Stimulated activated CD8-positive, alpha-beta memory T cell treated with anti-CD3 and anti-CD28 coated beads, Interleukin-2, amount 100 ng/mL, for 48 hours (primary cell): ENCODE measurements at places on chromosomes 7 and 10.

GRCh38 chr7:2730846-2731770 lies 43.1 kb downstream of the AMZ1 start:
- no peak for DNase-seq

- DNase-seq: no peak
These were observed 8.8 kb downstream of the NOS3 start for GRCh38 chr7:150999497-151000230.

GRCh38 chr10:95300022-95300539 lies 9.3 kb upstream of the PDLIM1 start:
- DNase-seq: no peak

DNA sequence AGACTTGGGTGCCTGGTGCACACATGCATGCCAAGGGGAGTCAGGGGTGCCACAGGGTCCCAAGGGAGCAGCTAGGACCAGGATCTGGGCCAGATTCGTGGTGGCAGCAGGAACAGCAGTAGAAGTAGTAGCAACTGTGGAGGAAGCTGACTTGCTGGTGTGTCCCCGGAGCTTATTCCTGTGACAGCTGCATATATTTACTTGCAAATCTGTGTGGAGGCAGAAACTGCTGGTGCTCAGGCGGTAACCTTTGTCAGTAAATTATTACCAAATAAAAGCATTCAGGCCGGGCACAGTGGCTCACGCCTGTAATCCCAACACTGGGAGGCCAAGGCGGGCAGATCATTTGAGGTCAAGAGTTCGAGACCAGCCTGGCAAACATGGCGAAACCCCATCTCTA lies 67.4 kb upstream of the RAB18 start:
- DNase-seq: no peak

- DNase-seq: no peak
These were observed 115.5 kb upstream of the LAMB4 start for GRCh38 chr7:108245523-108246226.

GRCh38 chr10:88819290-88819689 lies 16.8 kb downstream of the LIPM start:
- no peak for DNase-seq

DNA sequence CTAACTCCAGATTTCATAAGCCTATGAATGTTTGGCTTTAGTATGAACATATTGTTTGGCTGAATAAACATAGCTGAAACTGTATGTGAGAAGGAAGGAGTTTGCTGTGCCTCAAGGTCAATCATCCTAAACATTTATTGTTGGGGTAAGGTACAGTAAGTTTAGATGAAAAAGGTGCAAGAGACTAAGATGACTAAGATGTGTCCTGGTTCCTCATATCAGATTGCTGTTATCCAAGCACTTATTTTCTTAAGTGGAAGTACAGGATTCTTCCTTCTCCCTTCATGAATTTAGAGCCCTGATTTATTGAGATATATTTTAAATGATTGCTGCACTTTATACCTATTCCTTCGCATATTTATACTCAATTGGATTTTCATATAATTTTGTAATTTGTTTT lies 12.2 kb downstream of the MDFIC start:
- no peak for DNase-seq

GRCh38 chr10:60677531-60678129 lies 100.6 kb upstream of the CDK1 start:
- DNase-seq: no peak

DNA sequence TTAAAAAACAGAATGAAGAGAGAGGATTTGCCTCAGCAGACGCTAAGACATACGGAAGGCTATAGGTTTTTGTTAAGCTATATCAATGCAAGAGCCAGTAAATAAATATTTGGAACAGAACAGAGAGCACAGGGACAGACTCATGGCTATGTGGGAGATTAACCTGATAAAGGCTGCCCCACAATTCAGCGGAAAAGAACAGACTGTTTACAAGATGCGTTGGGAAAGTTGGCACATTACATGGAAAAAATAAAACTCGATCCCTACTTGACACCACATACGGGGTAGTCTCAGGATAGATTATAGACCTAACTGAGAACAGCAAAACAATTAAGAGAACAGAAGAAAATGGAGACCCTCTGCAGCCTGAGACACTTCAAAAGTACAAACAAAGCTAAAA lies 10.8 kb downstream of the KCNH2 start:
- DNase-seq: no peak

GRCh38 chr7:157320608-157320980 lies 16.2 kb upstream of the DNAJB6 start:
- DNase-seq: no peak

- DNase-seq: no peak
These were observed 13.0 kb downstream of the MRPS24 start for GRCh38 chr7:43856316-43856715.

DNA sequence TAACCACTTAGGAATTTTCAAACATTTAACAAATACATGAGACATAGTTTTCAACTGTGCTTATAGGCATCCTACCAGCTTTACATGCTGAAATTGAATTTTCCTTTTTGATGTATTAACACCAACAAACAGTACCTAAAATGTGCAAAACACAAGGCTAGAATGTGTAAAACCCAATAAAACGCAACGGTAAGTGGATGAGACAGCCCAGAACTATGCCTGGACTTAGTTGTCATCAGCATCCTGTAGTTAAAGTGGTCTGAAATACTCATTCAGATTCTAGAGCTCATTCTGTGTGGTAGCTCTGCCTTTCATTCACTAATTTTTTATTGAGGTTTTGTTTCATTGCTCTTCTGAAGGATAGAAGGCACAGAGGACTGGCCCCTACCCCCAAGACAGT lies 137.1 kb downstream of the BMPER start:
- DNase-seq: no peak

- DNase-seq: no peak
These were observed 10.9 kb upstream of the LGI1 start for GRCh38 chr10:93746844-93747284.

GRCh38 chr7:150898475-150899011 lies 46.2 kb downstream of the AOC1 start:
- DNase-seq: peak; percentile 74

GRCh38 chr7:30584415-30584814 lies 10.3 kb upstream of the GARS1 start:
- no peak for DNase-seq

DNA sequence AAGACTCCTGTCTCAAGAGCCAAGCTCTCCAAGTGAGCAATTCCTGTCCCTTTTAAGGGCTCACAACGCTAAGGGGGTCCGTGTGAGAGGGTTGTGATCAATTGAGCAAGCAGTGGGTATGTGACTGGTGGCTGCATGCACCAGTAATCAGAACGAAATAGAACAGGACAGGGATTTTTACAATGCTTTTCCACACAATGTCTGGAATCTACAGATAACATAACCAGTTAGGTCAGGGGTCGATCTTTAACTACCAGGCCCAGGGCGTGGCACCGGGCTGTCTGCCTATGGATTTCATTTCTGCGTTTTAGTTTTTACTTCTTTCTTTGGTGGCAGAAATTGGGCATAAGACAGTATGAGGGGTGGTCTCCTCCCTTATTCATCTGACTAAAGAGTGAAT lies 54.9 kb upstream of the SP4 start:
- DNase-seq: no peak

DNA sequence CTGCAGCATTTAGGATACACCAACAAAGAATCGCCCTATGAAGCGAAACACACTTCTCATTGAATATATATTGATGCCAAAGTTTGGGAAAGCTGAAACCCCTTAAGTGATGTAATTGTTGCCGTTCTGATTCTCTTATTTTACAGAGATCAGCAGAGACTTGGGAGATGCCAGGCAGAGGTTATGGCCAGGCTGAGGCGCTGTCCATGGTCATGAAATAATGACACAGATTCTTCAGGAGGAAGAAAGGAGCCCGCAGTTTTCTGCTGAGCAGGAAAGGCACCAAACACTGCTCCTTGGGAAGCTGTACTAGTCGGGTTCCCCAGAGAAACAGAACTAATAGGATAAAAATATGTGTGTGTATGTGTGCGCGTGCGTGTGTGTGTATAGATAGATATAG lies 566.0 kb downstream of the CALN1 start:
- DNase-seq: no peak

- no peak for DNase-seq
These were observed 268.3 kb downstream of the CACNA2D1 start for GRCh38 chr7:82175319-82175718.

DNA sequence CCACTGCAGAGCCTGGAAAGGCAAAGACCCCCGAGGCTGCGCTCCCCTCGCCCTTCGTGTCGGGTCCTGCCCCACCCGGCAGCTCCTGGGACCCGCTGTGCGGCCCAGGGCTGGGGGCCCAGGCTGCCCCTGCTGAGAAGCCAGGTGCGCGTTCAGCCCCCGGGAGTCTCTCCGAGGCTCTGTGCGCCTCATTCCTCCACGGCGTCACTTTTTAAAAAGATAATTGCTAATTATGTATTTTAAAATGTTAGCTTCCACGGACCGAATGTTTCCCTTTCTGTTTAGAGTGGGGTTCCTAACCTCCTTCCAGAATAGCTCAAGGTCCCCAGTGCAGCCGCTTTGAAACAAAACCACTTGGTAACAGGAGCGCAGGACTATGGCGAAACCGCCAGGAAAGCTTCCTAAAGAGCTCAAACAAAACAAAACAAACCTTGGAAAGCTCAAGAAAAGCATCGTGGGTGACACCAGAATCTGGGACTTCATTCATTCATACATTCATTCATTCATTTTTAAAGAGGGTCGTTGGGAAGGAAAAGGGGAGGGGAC lies 45.6 kb downstream of the PDIA4 start:
- no peak for DNase-seq

DNA sequence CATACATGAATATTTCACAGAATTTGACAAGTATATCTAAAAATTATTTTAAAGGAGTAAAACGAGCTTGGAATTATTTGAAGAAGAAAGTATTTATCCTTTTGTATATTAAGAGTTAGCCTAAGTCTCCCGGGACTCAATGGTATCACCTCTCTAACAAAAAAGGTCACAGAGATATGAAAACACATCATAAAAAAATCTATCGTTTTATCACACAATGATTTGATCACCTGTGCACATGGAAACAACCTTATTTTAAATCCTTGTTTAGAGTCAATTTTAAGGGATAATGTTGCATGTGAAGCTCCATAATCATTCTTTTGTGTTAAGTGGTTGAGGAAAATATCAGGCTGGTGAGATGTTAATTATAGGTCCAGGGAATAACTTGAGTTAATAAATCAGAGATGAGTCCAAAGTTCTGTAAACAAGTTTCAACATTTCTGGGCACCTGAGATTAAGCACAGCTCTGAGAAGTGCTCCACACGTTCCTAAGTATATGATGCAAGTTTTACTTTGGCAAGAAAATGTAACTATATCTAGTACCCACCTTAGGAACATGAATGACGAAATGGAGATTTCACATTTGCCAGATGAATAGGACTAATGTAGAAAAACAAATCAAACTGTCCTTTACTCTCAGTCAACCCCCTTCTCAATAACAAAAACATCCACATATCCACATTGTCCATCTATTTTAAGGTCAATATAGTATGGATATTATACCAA lies 148.5 kb upstream of the AKR1E2 start:
- DNase-seq: no peak

- DNase-seq: no peak
These were observed 125.4 kb downstream of the ITIH5 start for GRCh38 chr10:7541137-7542087.

GRCh38 chr10:96292971-96293920 lies 11.0 kb upstream of the DNTT start:
- no peak for DNase-seq

GRCh38 chr10:107442035-107442505 lies 277.6 kb upstream of the SORCS1 start:
- DNase-seq: no peak

- no peak for DNase-seq
These were observed 520.1 kb downstream of the INHBA start for GRCh38 chr7:41182782-41183181.

- DNase-seq: no peak
These were observed 61.1 kb downstream of the GRK5 start for GRCh38 chr10:119268428-119268827.
